ENCODE measurements at places on chromosomes 3 and 15. TPM values are rescaled to one million over a fixed set of nuclear protein-coding genes. Genes with fewer than 3 reads are reported as not detected.

SCAMP5 gene
- total RNA-seq = 1.8 TPM

FSIP1 gene
- 0.38 TPM for total RNA-seq

UROC1 gene
- not detected for total RNA-seq

ADGRG7 gene
- total RNA-seq = not detected

PRR20G gene
- not detected for total RNA-seq

IGF2BP2 gene
- 0.79 TPM for total RNA-seq

ACAD11 gene
- 10.8 TPM for total RNA-seq

EFCC1 gene
- 0.26 TPM for total RNA-seq

MEIS2 gene
- total RNA-seq = 0.20 TPM

TRH gene
- not detected for total RNA-seq

CPLX3 gene
- total RNA-seq = not detected

MOBP gene
- total RNA-seq = not detected

PAK6 gene
- 0.76 TPM for total RNA-seq

PPP1R14D gene
- not detected for total RNA-seq

MESP1 gene
- total RNA-seq = 2.7 TPM

SAXO2 gene
- 0.91 TPM for total RNA-seq

SRGAP3 gene
- 0.42 TPM for total RNA-seq

CAMK2N2 gene
- 0.34 TPM for total RNA-seq

NOX5 gene
- total RNA-seq = not detected

GOLGA8R gene
- total RNA-seq = 0.61 TPM

SI gene
- total RNA-seq = not detected

FEZF2 gene
- total RNA-seq = not detected

PYGO1 gene
- total RNA-seq = 0.05 TPM

CNTN4 gene
- total RNA-seq = not detected

TBCCD1 gene
- total RNA-seq = 12.4 TPM

FGF7 gene
- not detected for total RNA-seq

P4HTM gene
- 28.2 TPM for total RNA-seq

GABRR3 gene
- total RNA-seq = not detected

CELSR3 gene
- total RNA-seq = 11.0 TPM

WNT7A gene
- total RNA-seq = 0.08 TPM

LARP6 gene
- total RNA-seq = 0.61 TPM

SPSB4 gene
- total RNA-seq = not detected

PLA2G4E gene
- not detected for total RNA-seq

GPR87 gene
- total RNA-seq = 2.2 TPM

INSYN1 gene
- not detected for total RNA-seq

MKRN3 gene
- 2.1 TPM for total RNA-seq

RHCG gene
- total RNA-seq = not detected

ACKR4 gene
- not detected for total RNA-seq

SEC22A gene
- 15.3 TPM for total RNA-seq

PARP16 gene
- 10.9 TPM for total RNA-seq

GALNT15 gene
- total RNA-seq = not detected

SCAMP2 gene
- 81.7 TPM for total RNA-seq

LRRK1 gene
- total RNA-seq = 0.55 TPM

CCNB2 gene
- total RNA-seq = 2.7 TPM

Measured in activated T-cell treated with anti-CD3 and anti-CD28 coated beads, Interleukin-2, amount 50 U/mL, for 4 hours (primary cell).